AML-193 (cell line): ENCODE measurements at places on chromosomes 4 and X.

DNA sequence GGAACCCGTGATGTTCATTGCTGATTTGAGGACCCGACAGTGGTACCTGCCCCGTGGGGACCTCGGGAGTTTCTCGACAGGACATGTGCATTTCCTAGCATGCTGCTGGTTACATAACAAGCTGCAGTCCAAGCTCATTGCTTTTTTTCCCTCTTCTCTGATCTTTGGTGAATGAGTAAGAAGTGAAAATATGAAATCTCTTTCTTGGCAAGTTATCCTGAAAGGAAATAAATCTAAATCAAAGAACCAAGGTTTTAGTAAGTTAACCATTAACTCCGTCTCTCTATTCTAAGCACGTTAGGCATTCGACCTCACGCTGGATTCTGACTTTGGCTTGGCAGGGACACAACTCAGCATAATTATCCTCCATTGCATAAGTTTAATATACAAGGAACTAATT lies 86.6 kb downstream of the STK32B start:
- no peak for DNase-seq

DNA sequence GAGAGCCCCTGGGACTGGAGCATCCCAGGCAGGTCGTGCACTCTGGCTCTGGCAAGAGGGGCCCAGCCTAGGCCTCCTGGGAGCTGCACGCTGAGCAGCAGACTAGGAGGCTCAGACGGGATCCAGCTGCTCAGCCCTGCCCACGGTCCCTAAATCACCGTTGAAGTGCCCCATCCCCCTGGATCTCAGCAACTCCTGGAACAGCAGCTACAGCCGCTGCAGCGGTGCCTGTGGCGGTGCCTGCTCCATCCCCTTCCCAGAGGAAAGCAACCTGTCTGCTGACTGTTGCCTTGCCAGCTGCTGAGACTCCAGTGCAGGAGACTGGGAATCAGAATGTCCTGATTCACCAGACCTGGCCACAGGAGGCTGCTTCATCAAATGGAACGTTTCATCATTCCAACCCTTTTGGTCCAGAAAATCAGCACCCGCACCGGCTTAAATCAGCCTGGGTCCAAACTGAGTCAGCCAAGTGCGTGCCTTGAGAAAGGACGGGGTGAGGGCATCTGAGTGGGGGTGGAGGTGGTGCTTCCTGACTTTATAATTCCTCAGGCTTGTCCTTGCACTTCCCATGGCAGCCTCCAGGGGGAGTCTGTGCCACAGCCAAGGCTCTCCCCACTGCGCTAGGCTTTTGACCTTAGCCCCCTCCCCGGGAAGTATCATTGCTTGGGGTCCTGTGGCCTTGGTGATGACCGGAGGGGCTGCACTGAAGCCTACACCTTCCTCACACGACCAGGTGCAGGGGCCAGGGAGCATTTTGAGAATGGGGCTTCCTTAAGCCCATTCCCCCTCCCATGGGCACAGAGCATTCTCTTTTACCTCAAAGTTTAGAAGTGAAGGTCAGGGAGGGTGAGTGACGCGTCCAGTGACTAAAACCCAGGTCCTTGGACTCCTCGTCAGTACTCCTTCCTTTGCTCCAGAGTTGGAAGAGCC lies 6.5 kb downstream of the ZNF185 start:
- DNase-seq, result peak; percentile 11

GRCh38 chrX:107738768-107739167 lies 36.8 kb downstream of the TSC22D3 start:
- DNase-seq, result no peak

DNA sequence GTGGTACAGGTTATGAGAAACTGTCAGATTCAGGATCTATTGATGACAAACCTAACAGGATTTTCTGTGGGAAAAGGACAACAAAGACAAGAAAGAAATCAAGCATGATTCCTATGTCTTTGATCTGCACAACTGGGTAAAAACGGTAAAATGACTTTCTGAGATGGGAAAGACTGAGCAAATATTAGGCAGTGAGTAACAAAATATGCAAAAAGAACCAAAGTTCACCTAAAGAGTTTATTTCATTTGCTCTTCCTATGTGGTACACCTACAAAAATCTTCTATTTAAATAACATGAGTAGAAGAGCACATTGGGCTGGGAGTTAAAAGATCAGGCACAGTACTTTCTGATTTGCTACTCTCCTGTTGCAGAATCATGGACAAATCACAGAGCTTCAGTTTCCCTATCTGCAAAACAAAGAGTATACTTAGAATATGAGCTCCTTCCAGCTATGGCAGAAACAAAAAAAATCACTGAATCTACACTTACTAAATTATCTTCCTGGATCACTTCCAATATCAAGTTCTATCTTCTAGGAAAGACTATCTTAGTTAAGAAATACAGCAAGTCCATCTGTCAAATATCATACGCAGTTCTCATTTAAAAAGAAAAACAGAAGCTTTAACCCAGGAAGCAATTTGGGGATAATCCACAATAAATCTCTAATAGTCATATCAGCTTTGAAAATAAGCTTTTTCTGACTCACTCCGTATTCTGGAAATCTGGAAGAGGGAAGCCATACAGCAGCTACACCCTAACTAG lies 37.4 kb downstream of the NFXL1 start:
- DNase-seq, result no peak

GRCh38 chr4:99801005-99801699 lies 15.5 kb upstream of the DAPP1 start:
- no peak for DNase-seq

DNA sequence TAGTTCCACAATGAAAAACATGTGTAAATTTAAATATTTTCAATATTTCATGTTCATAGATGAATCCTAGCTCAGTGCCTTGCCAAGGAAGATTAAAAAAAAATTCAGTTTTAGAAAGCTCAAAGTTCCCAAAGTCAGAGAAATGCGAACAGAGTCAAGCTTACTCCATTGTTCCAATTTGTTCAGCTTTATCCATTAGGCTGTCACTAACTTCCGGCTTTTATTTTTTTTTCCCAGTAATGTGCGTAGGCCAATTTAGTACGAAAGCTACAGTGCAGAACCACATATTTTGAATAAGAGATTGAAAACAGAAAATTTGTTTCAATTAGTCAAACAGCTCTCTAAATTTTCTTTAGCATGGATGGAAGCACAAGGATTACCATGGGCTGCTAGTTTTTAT lies 23.1 kb upstream of the KLHL2 start:
- DNase-seq, result no peak

GRCh38 chr4:170805352-170805751 lies 715.6 kb upstream of the AADAT start:
- DNase-seq, result no peak

DNA sequence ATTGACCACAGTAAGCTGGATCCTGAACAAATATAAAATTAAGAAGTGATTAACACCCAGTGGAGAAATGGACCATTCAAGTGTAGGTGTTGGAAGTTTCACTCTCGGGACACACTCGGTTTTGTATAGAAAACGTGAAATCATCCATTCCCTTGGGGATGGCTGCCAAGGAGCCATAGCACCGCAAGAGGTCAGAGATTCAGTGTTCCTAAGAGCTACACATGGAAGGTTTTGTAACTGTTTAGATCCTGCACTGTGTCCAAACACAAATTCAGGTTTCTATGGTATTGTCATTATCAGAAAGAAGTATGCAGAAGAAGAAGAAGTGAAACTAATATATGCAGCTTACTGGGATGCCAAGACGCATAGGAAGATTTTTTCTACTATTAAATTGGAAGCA lies 281.0 kb downstream of the LDB2 start:
- no peak for DNase-seq

GRCh38 chr4:53854991-53855568 lies 209.3 kb downstream of the CHIC2 start:
- no peak for DNase-seq

DNA sequence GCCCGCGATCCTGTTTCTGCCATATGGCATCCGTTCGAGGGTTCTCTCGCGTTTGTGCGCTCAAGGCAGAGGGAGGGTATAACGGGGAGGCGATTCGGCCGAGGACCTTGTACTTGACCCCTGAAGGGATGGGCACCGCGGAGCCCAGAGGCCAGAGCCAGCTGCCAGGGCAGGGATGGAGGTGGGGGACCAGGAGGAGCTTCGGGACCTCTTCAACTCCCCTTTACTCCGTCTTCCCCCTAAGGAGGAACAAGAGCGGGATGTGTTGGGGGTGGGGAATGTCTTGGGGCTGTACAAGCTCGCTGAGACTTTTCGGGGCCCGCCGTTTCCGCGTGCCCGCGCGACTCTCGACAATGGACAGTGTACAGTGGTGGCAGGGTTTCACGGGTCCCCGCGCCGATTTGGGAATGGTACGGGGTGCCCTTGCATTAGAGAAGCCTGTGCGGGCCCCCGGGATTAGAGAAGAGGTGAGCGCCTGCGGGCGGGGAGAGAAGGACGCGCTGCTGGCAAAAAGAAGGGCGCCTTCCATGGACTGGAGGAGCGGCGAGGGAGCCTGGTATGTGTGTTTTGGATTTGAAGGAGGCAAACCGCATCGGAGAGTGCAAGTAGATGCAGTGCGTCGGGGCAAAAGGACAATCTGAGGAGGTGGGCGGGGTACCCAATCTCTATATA lies 760 bp downstream of the UGT8 start:
- no peak for DNase-seq

- no peak for DNase-seq
These were observed 63.5 kb upstream of the WDR17 start for GRCh38 chr4:176002007-176002613.

DNA sequence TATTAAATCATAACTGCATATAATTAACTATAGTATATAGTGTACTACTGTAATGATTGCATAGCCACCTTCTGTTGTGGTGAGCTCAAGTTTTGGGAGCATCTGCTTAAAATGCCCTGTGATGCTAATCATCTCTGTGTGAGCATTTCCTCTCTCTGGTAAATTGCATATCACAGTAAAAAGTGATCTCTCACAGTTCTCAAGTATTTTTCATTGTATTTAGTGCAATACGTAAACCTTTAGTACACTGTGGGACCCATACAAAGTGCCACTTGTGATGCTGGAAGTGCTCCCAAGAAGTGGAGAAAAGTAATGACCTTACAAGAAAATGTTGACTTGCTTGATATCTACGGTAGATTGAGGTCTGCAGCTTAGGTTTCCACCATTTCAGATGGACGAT lies 82.0 kb downstream of the WWC2 start:
- DNase-seq, result no peak

GRCh38 chr4:37464373-37465128 lies 220.0 kb downstream of the NWD2 start:
- DNase-seq, result no peak

GRCh38 chrX:10884246-10884645 lies 226.9 kb upstream of the HCCS start:
- DNase-seq, result no peak

- DNase-seq, result no peak
These were observed 579.7 kb downstream of the SPRY1 start for GRCh38 chr4:123976285-123976684.

GRCh38 chr4:156638334-156638733 lies 333.3 kb downstream of the PDGFC start:
- DNase-seq, result no peak

GRCh38 chr4:175927121-175927520 lies 115.1 kb upstream of the GPM6A start:
- no peak for DNase-seq

- DNase-seq, result no peak
These were observed 99.1 kb upstream of the TLR2 start for GRCh38 chr4:153585026-153585425.

- peak; percentile 16 for DNase-seq
These were observed 567.7 kb downstream of the MAGEB5 start for GRCh38 chrX:26783512-26784225.

GRCh38 chrX:154401045-154401799 lies 3.0 kb downstream of the RPL10 start:
- DNase-seq, result no peak

GRCh38 chr4:10960389-10960788 lies 275.8 kb upstream of the CLNK start:
- DNase-seq, result no peak

- no peak for DNase-seq
These were observed 270.6 kb downstream of the FBXO8 start for GRCh38 chr4:174012886-174013259.

DNA sequence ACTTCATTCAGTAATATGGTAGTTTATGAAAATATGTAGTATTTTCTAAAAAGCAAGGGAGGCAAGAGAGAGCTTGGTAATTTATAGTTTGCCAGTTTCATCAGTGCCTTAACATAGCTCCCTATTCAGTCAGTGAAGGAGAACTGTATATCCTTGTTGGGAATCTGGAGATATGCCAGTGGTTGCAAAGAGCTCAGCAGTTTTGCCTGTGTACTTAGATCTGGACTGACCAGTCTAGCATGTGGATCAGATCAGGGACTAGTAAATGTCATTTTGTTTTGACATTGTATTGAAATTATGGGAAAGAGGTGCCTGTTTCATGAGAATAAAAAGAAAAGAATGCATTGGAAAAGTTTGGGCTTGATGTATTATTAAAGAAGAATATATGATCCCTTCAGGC lies 88.6 kb downstream of the ZIC3 start:
- DNase-seq, result no peak

DNA sequence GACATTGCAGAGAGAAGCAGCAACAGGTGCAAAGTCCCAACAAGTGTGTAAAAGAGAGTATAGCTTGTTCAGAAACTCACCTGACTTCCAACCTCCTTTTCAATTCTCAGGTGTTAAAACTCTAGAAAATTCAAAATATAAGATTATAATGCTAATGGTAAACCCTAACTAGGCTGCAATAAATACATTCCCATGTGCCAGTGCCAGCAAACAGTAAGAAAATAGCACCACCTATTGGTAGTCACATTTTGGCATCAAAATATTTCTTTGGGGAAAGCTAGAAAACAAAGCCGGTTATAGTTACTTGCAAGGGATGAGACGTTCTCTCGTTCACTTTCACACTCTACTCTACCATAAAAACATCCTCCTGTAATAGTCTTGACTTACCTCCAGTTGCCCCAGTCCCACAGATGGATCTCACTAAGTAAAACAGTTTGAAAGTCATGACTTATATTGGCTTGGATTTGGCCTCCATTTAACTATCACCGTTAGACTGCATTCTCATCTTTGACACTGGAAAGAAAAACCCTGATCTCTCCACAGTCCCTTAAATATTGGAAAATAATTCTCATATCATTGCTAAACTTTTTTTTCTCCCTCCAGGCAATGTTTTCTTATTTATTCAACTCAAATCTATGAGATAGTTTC lies 9.6 kb downstream of the BMP3 start:
- peak; percentile 18 for DNase-seq

- no peak for DNase-seq
These were observed 32.9 kb downstream of the TMEM150C start for GRCh38 chr4:82528868-82529267.
